Amygdala (tissue), 56 donors: ENCODE measurements at places on chromosomes 13 and 19.

- no peak for DNase-seq
Observed at GRCh38 chr19:57269515-57270250, 10.6 kb upstream of the ZNF460 start.

- DNase-seq: no peak
Observed at GRCh38 chr19:19595171-19595701, 23.3 kb downstream of the PBX4 start.

DNA sequence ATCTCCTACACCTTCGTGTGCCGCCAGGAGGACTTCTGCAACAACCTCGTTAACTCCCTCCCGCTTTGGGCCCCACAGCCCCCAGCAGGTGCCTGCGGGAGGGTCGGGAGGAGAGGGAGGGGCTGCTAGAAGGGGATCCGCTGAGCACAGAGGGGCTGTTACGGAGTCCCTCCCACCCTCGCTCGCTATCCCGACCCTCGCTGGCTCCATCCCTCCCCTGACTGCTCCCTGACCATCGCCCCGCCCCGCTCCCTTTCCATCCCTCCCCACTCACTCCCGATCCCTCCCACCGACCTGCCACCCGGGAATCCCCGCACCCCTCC lies 780 bp downstream of the CD177 start:
- DNase-seq: no peak

DNA sequence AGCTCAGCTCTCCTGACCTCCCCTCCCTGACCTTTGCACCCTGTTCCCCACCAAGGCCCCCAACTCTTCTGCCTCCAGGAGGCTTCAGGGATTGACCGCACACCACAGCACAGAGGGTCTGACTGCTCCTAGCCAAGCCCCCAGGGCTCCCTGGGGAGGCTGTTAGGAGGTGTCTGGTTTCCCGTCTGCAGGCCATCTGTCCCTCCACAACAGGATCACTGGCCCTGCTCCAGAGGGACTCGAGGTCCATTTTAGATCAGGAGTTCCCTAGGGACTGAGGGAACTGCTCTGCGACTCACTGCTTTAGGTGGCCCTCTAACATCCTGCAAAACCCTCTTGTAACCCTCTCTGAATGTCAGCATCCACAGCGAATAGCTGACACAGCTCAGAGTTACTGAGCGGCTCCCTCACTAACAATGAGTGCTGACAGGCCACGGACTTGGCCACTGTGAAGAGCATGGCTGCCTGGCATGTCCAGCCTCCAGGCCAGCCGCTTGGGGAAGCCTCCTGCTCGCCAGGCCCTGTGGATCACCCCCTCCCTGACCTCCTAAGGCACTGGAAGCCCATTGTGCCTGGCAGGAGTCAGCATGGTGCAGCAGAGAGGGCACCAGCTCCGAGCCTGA lies 17.7 kb downstream of the GRIK5 start:
- no peak for DNase-seq

GRCh38 chr19:45354241-45354842 lies 13.8 kb downstream of the KLC3 start:
- DNase-seq: no peak

- DNase-seq: peak; percentile 66
Observed at GRCh38 chr19:55632463-55632834, 8.1 kb upstream of the ZNF784 start.

- no peak for DNase-seq
Observed at GRCh38 chr13:38656699-38657098, 30.2 kb upstream of the FREM2 start.

DNA sequence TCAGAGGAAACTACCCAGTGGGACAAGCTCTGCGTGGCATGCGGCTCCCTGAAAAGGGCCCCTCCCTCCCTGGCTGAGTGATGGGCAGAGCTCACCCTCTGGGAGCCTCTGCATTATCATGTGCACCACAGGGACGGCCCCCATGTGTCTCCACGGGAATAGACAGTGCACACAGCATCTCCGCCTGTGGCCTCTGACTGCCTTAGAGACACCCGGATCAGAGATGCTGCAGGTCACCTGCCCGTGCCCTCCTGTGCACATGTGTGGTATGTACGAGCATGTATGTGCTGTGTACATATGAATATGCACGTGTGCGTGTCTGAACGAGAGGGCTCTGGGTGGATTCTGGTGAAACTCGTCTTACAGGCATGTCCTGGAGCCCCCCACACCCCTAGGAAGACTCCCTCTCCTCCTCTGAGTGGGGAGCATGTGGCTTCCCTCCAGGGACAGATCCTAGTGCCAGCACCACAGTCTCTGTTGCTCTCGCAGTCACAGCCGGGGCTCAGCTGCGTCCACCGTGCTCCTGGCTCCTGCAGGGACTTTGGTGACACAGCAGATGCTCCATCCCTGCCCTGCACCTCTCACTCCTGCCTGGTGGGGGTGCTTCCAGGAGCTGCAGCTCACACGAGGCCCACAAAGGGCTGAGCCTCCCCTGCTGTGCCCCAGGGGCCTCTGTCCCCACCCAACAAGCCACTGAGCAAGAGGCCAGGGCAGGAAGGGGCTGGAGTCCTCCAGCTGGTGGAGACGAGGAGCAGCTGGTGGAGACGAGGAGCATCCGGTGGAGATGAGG lies 19.6 kb downstream of the C13orf46 start:
- no peak for DNase-seq

DNA sequence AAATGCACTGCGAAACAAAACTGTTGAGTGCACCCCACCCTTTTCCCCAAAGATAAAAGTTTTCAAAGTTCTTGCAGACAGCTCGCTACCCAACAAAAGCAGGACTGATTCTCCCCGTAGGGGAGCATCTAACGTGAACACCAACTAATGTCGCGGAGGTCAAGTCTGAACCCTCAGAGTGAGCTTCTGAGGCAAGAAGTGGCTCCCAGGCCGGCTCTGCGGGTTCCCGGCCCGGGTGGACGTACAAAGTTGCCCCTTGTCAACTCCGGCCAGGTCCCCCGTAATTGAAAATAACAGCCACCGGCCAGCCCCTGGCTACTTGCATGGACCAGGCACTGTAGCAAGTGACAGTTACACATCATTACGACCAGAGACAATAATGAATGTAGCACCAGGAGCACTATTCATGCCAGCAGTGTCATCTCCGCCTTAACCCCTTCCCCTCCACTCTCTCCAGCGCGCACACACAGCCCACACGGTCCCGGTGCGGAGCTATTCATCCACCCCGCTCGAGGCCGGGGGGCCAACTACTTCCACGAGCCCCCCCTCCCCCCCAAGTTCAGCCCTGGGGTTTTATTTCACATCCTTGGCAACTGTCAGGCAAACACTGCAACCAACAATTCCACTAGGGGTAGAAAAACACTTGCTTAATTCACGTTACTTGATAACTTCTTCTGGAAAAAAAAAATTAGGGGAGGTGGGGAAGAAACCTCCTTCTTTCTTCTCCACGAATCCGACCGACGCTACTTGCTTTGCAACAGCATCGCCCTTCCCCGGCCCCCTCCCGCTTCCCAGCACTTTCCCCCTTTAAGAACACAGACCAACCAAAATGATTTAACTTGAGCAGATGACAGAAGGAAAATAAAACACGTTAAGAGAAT lies 1.2 kb downstream of the KLF12 start:
- no peak for DNase-seq

DNA sequence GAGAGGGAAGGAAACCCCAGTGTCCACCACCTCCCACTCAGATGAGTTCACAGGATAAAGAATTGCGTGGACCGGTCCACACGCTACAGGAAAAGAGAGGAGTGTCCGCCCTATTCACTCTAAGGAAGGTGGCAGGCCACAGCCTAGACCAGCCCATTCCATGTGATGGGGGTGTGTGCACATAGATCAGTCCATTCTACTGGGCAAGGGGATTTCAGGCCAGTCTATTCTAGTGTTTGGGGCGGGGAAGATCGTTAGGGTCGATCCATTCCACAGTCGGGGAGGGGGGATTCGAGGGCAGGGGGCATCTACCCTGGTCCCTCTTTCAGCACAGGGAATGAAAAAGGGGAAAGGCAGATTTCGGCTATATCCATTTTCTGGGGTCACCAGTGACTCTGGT lies 7.8 kb downstream of the FIZ1 start:
- no peak for DNase-seq

DNA sequence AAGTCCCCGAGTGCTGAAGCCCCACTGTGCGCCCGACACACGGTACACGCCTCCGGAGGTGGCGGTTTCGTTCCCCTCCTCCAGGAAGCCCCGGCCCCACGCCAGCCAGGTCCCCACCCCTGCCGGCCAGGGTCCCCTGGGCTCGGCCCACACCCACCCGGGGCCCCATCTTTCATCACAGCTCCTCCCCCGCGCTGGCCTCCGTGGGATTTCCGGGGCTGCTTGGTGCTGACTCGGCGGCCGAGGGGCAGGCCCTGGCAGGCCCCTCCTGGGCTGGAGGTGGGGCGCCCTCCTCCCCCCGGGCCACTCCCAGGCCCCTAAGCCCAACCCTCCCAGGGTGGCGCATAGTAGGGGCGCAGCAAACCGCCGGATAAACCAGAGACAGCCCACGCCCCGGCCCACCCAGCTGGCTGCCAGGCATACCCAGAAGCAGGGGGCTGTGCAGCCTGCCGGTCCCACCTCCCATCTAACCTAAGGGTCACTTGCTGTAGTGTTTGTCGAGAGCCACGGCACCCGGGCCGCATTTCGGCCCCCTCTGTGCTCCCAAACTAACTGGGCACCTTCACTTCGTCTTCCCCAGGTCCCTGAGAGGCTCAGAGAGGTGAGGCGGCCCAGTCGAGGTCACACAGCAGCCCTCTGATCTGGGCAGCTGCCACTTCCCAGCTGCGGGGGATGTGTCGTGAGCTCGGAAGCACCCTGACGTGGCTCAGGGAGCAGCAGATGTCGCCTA lies 6.6 kb downstream of the ZBTB7A start:
- DNase-seq: no peak

GRCh38 chr13:45879666-45880065 lies 28.1 kb upstream of the SIAH3 start:
- DNase-seq: no peak
